AG09319 (cell line): ENCODE measurements at places on chromosomes 7 and 10.

DNA sequence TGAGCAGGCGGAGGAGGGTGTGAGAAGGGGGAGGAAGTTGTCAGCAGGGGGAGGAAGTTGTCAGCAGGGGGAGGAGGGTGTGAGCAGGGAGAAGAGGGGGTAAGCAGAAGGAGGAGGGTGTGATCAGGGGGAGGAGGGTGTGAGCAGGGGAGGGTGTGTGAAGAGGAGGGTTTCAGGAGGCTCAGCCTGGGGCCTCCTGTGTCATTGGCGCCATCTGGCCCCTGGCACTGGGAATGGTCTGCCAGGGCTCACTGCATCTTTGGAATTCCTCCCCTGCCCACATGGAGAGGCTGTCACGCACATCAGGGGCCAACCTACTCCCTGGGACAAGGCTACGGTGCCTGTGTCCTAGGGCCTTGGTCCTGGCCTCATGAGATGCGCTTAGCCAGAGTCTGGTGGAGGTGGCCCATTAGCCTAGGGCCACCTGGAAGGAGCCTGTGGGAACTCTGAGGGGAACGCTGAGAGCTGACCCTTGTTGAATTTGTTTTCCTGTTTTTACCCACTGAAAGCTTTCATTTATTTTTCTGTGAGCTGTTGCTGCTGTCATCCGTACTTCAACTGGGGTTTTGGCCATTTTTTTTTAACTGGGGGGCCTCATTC, 18.0 kb downstream of the CAMK2B start:
- DNase-seq: peak; percentile 24

- no peak for DNase-seq
Observed at GRCh38 chr10:55287346-55287745, 486.3 kb upstream of the PCDH15 start.

GRCh38 chr10:118151461-118151860, 104.7 kb upstream of the RAB11FIP2 start:
- no peak for DNase-seq

GRCh38 chr10:76086761-76087639, 655.6 kb downstream of the LRMDA start:
- DNase-seq: no peak

- no peak for DNase-seq
Observed at GRCh38 chr7:148883266-148884048, 634 bp downstream of the EZH2 start.

- DNase-seq: no peak
Observed at GRCh38 chr7:30029696-30030095, 1.5 kb downstream of the PLEKHA8 start.

DNA sequence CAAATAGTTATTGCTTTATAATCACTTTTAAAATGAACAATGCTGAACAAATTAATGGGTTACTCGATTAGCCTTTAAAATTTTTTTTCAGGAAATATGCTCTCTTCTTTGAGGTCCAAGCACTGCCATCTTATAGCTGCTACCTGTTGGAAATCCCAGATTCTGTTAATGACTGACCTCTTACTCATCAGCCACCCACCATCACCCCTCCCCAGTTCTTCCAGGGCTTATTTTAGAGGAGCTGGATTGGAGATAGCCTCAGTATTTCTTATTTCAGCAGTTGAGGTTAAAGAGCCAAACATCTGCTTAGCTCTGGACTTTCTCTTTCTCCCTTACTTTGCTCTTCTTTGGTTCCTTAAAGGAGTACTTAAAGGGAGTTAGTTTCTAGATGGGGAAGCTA, 420.0 kb downstream of the EXOC4 start:
- DNase-seq: no peak

DNA sequence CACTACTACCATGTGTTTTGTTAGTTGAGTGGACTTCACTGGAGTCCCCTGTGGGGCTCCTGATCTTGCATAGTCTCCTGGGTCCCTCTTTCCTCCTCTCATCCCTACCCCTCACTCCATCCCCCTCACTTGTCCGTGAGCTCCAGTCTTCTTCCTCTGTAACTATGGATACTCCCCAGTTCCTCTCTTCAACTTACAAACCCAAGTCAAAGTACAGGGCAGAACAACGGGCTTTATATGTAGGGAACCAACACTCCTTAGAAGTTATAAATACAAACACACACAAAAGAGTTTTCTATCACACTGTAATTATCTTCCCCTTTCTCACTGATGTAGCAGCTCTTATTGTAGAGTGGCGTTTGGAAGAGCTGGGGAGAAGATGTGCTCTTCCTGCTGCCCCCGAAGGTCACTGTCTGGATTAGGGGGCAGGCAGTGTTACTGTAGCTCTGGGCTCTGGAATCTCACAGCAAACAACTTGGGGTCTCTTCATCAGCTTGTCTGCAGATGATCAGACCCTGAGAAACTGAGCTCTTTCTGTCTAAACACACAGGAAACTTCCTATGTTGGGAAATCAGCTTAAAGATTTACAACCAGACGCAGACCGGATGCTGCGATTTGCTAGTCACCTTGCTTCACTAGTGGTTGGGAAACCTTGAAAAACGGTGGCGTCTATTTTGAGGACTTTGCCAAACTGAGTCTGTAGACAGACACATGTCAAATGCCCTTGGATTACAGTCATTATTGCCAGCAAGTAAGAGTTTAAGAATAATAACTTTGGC, 13.6 kb downstream of the SNX10 start:
- no peak for DNase-seq

- DNase-seq: peak; percentile 11
Observed at GRCh38 chr7:44449584-44449928, 40.9 kb downstream of the NUDCD3 start.

DNA sequence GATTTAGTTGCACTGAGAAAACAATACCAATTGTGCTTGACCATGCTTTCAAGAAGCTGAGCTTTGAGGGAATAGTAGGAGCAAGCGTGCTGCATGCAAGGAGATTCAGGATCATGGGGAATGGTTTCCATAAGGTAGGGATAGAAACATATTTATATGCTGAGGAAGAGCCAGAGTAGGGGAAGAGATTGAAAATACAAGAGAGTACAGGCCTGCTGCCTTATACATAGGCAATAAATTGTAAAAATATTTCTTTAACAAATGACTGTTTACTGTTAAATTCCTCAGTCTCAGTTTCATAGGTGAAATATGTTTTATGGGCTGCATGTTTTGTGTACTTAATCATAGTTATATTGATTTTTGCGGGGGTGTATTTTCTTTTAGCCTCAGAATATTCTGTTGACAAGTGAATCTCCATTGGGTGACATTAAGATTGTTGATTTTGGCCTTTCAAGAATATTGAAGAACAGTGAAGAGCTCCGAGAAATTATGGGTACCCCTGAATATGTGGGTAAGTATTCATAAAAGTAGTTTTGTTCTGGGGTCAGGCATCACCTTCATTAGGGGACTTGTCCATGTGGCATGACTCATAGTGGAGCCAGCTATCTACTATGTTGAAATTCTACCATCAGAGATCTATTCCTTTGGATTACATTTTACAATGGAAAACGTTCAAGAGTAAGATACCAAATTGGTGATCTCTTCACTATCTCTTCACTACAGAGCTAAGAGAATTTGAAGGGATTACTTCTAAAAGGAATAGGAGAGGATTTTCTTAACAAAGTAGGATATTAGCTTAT, 36.5 kb downstream of the STK17A start:
- no peak for DNase-seq

DNA sequence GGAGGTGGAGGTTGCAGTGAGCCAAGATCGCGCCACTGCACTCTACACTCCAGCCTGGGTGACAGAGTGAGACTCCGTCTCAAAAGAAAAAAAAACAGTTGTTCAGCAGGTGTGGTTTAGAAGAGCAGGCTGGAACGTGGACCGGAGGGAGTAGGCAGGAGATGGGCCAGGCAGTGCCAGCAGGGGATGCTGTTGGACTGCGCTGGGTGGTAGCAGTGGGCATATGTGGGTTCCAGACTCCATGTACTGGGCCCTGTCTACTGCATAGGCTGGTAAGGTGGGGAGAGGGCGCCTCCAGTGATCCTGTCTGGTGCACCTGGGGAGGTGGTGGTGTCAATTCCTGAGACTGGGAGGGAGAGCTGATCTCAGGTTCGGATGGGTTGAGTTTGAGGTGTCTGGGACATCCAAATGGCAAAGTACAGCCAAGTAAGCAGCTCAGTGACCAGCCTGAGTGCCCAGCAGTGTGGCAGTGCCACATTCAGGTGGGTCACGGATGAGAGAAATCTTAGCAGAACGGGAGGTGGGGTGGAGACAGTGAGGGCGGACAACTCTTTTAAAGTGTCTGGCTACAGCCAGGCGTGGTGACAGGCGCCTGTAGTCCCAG, 25.9 kb downstream of the SFXN4 start:
- no peak for DNase-seq

DNA sequence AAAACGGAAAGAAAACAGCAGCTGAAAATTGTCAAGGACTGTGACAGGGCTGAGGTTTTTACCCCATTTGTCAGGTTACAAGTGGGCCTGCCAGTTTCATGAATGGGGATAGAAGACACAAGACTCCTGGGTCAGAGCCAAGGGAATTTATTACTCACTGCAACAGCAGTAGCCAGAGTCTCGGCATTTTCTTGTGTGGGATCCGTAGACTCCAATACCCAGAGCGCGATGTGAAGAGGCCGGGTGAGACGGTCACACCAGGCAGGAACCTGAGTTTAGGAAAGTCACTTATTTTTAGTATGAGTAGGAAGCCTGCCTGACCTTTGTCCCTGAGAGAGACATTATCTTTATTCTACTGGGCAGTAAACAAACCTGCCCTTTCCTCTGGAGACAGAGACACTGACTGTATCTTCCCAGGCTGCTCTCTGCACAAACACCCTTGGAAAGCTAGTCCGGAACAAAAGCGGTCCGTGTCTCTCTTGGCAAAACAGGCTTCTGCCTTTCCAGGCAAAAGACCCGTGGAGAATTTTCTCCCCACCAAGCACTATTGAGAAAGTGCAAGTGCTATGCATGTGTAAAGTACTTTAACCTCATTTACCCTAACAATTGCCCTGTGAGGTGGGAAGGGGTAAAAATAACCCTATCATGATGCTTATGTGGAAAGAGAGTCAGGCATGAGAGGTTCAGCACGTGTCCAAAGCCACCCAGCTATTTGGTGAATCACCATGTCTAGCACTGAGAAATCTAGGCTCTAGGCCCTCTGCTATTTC, 58.4 kb downstream of the JCAD start:
- DNase-seq: peak; percentile 64

DNA sequence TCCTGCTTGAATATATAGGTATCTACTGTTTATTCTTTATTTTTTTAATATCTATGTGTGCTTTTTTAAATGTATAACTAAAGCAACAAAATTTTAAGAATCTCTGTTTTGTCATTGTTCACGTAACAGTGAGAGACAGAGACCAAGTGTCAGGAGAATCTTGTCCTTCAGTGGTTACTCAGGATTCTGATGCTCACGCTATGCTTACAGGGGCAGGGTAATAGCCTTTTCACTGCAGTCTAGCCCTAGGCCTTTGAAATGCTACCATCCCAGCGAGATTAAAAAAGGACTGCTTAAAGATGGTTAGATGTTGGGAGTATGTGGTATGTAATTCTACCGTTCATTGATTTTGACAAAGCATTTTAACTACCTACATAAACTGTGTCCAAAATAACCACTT, 71.6 kb upstream of the EGFR start:
- no peak for DNase-seq

GRCh38 chr7:148800677-148801076, 83.4 kb downstream of the EZH2 start:
- no peak for DNase-seq

DNA sequence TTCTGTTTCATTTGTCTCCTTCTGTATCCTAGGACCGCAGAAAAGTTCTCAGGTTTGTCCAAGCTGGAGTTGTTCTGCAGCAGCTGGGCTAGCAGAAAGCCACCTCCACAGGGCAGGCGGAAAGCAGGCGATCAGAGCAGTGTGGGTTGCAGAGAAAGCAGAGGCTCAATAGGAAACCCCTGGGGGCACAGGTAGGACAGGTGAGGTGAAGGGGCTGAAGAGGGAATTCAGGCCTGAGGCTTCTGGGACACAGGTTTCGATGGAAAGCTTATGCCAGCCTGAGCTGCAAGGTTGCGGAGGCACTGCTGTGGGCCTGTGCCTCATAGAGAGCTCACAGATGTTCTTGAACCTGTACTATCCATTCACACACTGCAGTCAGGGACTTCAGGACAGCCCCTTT, 194.9 kb upstream of the TPK1 start:
- no peak for DNase-seq

DNA sequence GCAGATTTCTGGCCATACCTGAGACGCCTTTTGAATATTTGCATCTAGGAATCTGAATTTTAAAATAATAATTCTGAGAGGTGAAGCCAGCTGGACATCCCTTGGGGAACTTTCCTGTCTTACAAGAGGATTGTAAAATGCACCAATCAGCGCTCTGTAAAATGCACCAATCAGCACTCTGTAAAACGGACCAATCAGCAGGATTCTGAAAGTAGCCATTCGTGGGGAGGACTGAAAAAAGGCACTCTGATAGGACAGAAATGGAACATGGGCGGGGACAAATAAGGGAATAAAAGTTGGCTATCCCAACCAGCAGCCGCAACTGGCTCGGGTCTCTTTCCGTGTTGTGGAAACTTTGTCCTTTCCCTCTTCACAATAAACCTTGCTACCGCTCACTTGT, 9.9 kb downstream of the PPIF start:
- DNase-seq: no peak

- peak; percentile 43 for DNase-seq
Observed at GRCh38 chr10:46317370-46317769, 30.6 kb downstream of the ANTXRL start.

DNA sequence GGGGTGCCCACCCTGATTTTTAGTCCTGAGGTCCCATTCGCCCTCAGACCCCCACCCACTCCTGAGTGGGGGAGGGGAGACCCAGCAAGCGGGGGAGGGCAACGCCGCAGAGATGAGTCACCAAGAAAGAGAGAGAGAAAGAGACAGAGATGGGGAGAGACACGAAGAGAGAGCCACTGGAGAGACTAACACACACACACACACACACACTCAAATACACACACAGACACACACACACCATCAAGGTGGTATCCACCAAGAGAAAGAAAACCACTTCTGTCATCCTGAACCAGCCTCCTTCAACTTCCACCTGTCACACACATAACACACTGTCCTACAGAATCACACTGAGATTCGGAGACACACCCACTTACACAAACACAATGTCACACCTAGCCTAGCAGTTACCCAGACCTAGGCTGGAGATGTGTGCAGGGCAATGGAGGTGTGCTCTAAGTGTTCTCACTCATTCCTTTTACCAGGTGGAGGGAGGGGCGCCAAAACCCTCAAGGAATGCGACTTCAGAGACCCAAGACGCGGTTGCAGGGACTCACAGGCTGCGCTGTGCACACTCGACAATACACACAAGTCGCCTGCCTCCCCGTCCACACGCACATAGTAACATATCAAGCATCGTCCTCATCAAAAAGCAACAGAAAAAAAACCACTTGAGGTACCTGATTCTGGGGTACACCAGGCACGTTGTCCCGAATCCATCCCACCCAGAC, 3.9 kb upstream of the VGF start:
- DNase-seq: no peak

GRCh38 chr7:129359638-129360037, 74.6 kb upstream of the STRIP2 start:
- DNase-seq: no peak
